ENCODE measurements at places on chromosomes 7 and 10.

DNA sequence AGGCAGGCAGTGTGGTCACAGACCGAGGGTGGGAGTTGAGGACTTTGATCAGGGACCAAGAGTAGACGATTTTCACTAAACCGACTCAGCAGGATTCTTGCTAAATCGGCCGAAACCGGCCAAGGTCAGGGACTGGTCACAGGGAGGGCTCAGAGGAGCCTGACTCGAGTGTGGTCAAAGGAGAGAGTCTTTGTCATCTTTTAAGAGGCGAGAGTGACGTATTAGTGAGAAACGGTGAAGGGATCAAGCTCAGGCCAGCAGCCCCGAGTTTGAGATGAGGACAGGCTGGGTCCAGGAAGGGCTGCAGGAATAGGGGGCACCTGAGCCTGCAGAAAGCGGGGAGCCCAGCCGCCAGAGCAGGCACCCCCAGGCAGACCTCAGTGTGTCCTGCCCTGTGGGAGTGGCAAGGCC is 41.6 kb upstream of the FAM20C start:
- DNase-seq = no peak

GRCh38 chr7:69414555-69414954 is 183.7 kb upstream of the AUTS2 start:
- DNase-seq = no peak

- no peak for DNase-seq
Observed at GRCh38 chr7:80671744-80672143, 33.3 kb downstream of the CD36 start.

GRCh38 chr10:6342096-6342685 is 139.5 kb downstream of the PFKFB3 start:
- no peak for DNase-seq

GRCh38 chr7:99325001-99325493 is 651 bp upstream of the ARPC1A start:
- no peak for DNase-seq

- DNase-seq = no peak
Observed at GRCh38 chr7:48255046-48255445, 83.8 kb downstream of the ABCA13 start.

- no peak for DNase-seq
Observed at GRCh38 chr10:69801434-69802315, at the start of gene COL13A1. Gene COL13A1 (plus strand): TSS chr10:69801906. CDS start chr10:69802424, 518 bp downstream.

- no peak for DNase-seq
Observed at GRCh38 chr10:79260811-79261740, 86.2 kb upstream of the PPIF start.

GRCh38 chr10:95125582-95125981 is 56.3 kb upstream of the CYP2C8 start:
- DNase-seq = no peak

DNA sequence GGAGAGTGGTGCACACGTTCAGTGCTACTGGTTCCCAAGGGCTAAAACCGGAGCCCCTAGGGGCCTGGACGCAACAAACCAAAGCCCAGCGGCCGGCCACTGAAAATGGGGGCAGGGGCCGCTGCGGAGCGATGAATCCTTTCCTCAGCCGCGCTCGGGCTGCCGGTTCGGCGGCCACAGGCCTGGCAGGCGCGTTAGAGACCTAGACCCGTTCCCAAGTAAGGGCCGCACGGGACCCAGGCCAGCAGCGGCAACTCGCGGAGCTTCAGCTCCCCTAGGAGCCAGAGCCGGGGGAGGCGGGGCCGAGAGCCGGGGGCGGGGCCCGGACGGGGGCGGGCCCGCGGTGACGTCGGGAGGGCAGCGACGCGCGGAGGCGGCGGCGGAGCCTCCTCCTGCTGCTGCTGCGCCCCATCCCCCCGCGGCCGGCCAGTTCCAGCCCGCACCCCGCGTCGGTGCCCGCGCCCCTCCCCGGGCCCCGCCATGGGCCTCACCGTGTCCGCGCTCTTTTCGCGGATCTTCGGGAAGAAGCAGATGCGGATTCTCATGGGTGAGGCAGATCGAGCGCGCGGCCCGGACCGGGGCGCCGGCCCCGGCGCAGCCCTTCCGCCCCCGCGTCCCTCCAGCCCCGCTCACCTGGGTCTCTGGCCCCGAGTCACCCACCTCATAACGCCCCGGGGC is at the start of gene ARF5:
Gene ARF5, plus strand, starts transcription at position 393 of the 678 bp plus-strand sequence. Its CDS starts 88 bp downstream, at position 481.
- DNase-seq = peak; percentile 86

GRCh38 chr7:37322831-37323230 is 125.8 kb downstream of the ELMO1 start:
- no peak for DNase-seq

GRCh38 chr10:6136215-6137201 is 47.7 kb downstream of the RBM17 start:
- peak; percentile 79 for DNase-seq

- no peak for DNase-seq
Observed at GRCh38 chr10:117477961-117478670, 64.4 kb upstream of the EMX2 start.

- no peak for DNase-seq
Observed at GRCh38 chr7:107486041-107486440, 16.2 kb downstream of the GPR22 start.

- DNase-seq = peak; percentile 7
Observed at GRCh38 chr10:63977329-63977923, 456.2 kb downstream of the REEP3 start.

DNA sequence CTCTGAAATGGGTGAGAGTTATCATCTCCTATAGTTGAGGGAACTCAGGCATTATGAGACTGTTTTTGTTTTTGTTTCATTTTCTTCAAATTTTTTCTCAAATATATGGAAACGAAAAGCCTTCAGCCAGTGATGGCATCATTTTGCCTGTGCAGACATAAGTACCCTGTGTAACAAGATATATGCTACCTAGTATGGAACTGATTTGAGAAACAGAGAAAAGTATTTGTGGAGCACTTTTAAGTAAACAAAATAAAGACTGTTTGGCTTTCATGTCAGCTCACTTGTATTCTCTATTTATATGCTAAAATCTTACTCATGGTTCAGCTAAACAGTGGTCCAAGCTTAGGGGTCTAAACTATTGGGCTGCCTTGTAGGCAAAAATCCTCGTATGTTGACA is 150.6 kb downstream of the WNT2 start:
- DNase-seq = no peak

DNA sequence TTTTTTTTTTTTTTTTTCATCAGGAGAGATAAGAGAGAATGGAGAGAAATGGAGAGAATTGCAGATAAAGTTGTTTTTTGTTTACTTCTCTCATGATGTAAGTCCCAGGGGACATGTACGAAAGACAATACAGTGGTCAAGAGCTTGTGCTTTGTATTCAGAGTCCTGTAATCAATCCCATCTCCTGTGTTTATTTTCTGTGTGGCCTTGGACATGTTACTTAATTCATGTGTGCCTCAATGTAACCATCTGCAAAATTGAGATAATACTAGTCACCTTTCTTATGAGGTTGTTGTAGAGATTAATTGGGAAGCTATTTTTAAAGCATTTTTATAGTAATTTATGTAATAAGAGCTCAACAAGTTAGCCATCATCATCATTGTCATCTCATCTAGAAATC is 117.5 kb downstream of the CDK14 start:
- no peak for DNase-seq

DNA sequence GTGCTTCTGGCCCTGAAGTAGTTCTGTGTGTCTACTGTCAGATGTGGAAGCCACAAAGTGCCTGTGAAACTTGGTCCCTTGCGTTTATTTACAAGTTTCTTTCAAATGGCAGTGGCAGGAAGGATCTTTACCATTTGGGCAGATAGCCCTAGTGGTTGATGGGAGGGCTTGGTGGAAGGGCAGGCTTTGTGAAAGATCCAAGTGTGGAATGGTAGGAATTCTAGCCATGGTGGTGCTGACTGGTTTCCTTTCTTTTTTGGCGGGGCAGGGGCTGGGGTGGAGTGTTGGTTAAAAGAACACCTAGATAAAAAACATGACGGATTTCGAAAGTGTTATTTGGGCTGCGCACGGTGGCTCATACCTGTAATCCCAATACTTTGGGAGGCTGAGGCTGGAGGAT is 27.0 kb downstream of the AUTS2 start:
- DNase-seq = no peak

- no peak for DNase-seq
Observed at GRCh38 chr7:94561841-94562514, 52.4 kb downstream of the CASD1 start.

DNA sequence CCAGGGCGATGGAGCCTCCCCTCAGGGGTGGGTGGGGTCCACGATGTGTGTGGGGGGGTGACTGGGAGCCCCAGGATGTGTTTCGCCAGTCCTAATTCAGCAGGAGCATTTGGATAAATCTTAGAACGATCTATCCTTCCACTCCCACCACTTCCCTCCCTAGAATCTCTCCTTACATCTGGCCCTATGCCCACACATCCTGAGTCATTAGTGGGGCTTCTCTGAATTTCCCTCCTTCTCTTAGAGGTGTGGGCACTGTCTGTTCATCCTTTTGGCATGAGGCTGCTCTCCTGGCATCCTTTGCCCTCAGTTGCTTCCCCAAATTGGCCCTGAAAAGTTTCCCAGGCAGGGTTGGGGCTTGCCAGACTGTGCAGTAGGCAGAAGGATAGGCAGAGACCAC is 1.6 kb downstream of the GHRHR start:
- no peak for DNase-seq

GRCh38 chr7:72924386-72924732 is 536 bp upstream of the POM121 start:
- no peak for DNase-seq

GRCh38 chr10:12614177-12614995 is 265.0 kb downstream of the CAMK1D start:
- DNase-seq = no peak

DNA sequence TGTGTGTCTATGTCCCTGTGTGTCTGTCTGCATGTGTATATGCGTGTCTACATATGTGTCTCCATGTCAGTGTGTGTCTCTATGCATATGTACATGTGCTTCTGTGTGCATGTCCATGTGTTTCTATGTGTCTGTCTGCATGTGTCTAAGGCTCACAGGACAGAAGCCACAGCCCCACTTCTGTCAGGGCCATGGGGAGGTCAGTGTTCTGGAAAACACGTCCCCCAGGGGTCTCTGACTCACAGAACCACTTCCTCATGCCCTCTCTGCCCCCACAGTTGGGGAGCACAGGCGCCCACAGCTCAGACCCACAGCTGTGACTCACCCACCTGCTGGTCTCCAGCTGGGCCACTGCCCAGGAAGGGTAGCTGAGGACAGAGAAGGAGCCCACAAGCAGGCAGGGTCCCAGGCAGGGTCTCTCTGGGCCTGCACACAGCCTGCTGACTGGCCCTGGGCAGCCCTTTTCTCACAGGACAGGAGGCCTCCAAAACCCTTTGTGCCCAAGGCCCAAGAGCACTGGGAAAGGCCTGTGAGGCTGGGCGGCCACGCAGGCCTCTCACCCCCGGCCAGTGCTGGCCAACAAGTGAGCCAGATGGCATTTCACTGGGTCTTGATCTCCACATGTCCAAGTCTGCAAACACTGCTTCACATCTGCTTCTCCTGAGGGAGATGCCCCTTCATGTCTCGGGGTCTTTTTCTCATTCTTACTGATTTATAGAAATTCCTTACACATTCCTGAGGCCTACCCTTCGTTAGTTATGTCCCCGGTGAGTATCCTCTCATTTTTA is 102.9 kb upstream of the FAM20C start:
- no peak for DNase-seq

DNA sequence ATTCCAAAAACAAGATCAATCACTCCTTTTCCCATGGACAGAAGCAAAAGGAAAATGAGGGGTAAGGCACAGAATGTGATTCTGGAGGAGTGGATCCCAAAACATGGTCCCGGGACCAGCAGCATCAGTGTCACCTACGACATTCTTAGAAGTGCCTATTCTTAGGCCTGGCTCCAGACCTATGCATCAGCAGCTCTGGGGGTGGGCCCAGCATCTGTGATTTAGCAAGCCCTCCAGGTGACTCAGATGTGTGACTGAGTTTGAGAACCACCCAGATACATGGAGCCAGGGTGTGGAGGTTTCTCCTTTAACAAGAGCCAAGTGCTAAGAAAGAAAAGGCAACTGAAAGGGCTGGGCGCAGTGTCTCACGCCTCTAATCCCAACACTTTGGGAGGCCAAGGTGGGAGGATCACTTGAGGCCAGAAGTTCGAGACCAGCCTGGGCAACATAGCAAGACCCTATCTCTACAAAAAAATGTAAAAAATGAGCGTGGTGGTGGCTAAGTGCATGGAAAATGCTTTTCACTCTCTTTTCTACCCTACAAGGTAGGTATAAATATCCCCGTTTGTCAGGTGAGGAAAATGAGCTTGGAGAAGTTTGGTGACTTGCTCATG is 17.1 kb upstream of the ARPC1A start:
- no peak for DNase-seq

Data from stimulated activated CD4-positive, alpha-beta T cell treated with anti-CD3 and anti-CD28 coated beads, Interleukin-4, amount 100 ng/mL, for 24 hours (primary cell).